ENCODE measurements at places on chromosomes 4 and X. TPM values are rescaled to one million over a fixed set of nuclear protein-coding genes. Genes with fewer than 3 reads are reported as not detected.

- no peaks in the 10 kb centered on the region for H3K27me3 ChIP-seq
- no peak overlapping the region for H3K27ac ChIP-seq
- no peak for DNase-seq
Observed at GRCh38 chrX:96480081-96480480, 204.6 kb upstream of the DIAPH2 start.

ADH6 gene
- polyA plus RNA-seq: not detected

CSN1S1 gene
- not detected for polyA plus RNA-seq

DNA sequence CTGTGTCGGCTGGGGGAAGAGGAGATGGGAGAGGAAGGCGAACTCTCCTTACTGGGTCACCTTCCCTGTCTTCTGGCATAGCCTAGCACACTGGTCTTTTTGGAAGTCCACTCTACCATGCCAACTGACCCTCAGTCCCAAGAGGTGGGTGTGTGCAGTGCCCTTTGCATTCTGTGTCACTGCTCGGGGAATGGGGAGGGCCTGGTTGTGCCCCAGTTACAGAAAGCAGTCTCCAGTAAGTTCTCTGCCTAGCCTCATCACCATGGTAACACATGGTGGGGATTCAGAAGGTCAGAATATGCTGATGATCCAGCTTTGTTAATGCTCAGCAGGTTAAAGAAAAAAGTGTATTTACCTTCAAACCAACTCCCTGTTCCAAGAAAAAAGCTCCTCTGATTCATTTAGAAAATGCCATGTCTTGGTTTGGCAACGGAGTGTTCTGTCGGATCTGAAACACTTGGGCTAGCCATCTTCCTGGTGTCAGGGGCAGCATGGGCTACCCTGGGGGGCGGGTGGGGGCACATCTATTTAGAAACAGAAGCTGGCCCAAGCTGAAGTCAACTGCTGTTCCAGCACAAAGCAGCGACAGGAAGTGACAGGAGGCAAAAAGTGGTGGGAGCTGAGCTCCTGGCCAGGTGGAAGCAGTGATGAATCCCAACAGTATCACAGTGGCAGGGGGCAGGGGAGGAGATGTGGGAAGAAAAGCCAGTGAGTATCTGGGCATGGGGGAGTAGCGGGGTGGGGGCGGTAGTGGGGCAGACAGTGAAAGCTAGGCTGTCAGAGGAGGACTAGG lies 37.0 kb downstream of the NSG1 start:
- H3K4me3 ChIP-seq: no peak overlapping the region
- H3K4me1 ChIP-seq: no peaks in the 10 kb centered on the region
- H3K27me3 ChIP-seq: no peaks in the 10 kb centered on the region
- H3K36me3 ChIP-seq: peaks cover 37% of the 10 kb centered on the region

DNA sequence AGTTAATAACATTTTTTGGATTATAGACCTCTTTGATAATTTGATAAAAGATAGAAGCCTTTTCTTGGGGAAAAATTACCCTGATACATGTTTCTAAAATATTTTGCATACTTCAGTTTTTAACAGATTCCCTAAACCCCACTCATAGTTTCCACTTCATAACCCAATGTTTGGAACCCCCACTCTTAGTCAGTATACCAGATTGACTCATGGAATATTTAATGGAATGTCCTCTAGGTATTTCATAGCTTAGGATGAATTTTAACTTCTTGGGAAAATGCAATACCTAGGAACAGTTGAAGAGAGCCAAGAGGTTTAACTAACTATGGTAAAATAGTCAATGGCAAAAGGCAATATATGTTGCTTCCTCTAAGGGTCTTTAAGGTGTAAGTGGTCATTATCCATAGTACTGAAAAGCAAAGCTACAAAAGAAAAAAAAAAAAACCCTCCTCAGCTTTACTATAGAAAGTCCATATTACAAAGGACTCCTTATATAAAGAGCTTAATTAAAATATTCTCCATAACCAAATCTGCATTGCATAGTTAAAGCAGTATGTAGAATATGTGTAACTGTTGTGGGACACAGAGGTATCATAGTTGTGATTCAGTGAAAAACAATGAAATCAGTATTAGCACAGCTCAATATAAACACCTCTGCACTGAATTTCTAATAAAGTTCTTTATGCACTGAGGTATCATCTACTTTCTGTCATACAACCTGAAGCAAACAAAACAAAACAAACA lies 159.9 kb downstream of the PCDH7 start:
- H3K4me1 ChIP-seq: no peaks in the 10 kb centered on the region
- no peak overlapping the region for H3K27ac ChIP-seq
- H3K27me3 ChIP-seq: no peaks in the 10 kb centered on the region
- DNase-seq: no peak
- H3K36me3 ChIP-seq: no peaks in the 10 kb centered on the region
- no peak overlapping the region for H3K4me3 ChIP-seq

DNA sequence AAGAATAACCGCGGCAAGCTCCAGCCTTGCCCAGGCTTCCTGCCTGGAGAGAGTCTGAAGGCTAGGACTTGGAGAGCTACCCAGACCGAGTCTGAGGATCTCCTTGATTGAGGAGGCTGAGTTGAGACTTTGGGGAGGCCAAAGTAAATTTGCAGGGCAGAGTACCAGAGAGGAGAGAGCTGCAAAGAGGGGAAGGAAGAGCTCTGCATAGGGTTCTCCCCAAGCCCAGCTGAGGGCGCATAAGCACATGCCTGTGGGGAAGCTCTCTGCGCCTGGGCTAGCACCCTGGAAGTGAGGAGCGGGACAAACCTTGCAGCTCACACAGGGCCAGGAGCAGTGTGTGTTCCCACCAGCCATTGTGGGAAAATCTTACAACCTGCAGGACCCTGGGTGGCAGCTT lies 56.1 kb downstream of the FAM193A start:
- H3K4me1 ChIP-seq: peaks cover 59% of the 10 kb centered on the region
- H3K4me3 ChIP-seq: no peak overlapping the region
- no peak for DNase-seq
- H3K27me3 ChIP-seq: no peaks in the 10 kb centered on the region
- no peak overlapping the region for H3K27ac ChIP-seq

GRCh38 chr4:78652282-78652876 lies 100.8 kb downstream of the ANXA3 start:
- H3K4me3 ChIP-seq: no peak overlapping the region
- H3K36me3 ChIP-seq: no peaks in the 10 kb centered on the region
- peaks cover 34% of the 10 kb centered on the region for H3K4me1 ChIP-seq
- DNase-seq: no peak

DNA sequence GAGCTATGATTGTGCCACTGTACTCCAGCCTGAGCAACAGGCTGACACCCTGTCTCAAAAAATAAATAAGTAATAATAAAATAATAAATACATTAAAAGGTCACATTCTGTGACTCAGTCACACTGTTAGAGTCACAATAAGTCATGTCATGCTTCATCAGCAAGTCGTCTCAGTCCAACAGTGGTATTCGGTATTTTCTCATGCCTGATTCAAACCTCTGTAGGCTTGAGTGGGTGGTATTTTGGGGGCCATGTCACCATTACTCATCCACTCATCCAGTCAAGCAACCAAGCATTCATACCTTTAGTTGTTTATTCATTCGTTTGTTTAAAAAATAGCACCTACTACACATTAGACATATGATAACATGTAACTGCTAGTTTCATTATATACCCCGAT lies 46.9 kb downstream of the SUPT20HL2 start:
- DNase-seq: no peak
- H3K27me3 ChIP-seq: peaks cover 31% of the 10 kb centered on the region
- no peaks in the 10 kb centered on the region for H3K4me1 ChIP-seq

DNA sequence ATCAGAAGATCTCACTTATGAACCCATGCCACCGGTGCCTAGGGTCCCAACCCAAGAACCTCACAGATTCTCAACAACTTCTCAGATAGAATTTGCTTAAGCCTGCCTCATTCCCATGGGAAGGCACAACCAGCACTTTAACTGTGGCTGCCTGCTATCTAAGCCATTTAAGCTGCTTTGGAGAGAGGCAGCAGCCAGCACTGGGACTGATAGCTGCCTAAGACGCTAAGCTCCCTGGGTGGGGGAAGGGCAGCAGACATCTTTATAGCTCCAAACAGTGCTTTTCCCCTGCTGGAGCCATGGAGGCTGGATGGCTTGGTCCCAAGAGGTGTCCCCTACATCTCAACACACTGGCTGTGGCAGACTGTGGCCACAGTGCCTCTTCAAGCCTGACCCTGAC lies 1268.6 kb downstream of the FAM133A start:
- H3K4me3 ChIP-seq: no peak overlapping the region
- no peaks in the 10 kb centered on the region for H3K4me1 ChIP-seq
- no peak overlapping the region for H3K27ac ChIP-seq
- H3K27me3 ChIP-seq: no peaks in the 10 kb centered on the region
- no peak for DNase-seq

XPNPEP2 gene
- polyA plus RNA-seq: 0.31 TPM

All from naive B cell (primary cell).